ENCODE measurements at places on chromosomes 16 and 17.

GRCh38 chr16:26161461-26162180, 469.9 kb downstream of the HS3ST4 start:
- no peak for DNase-seq
- H3K4me1 ChIP-seq: no peaks in the 10 kb centered on the region
- H3K27me3 ChIP-seq: no peaks in the 10 kb centered on the region
- no peaks in the 10 kb centered on the region for H3K36me3 ChIP-seq

GRCh38 chr16:64098451-64098850, 1023.4 kb downstream of the CDH11 start:
- H3K4me1 ChIP-seq: peaks cover 4% of the 10 kb centered on the region
- H3K27ac ChIP-seq: no peak overlapping the region
- no peak for DNase-seq
- H3K4me3 ChIP-seq: no peak overlapping the region

DNA sequence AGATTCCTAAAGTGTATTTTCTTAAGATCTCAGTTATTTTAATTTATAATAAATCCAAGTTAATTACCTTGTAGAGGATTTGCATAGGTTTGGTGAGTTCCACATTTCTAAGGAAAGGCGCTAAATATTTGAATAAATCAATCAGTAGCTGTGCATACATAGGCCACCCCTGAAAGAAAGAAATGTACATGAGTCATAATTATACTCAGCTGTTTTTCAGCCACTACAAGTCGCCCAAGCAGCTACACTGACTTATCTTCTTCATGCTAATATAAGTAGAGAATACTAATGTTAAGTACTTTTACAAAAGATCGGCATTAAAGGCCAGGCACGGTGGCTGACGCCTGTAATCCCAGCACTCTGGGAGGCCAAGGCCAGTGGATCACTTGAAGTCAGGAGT, 14.9 kb downstream of the SETD6 start:
- no peak overlapping the region for H3K27ac ChIP-seq
- peaks cover 58% of the 10 kb centered on the region for H3K36me3 ChIP-seq
- H3K27me3 ChIP-seq: no peaks in the 10 kb centered on the region
- H3K4me3 ChIP-seq: no peak overlapping the region

DNA sequence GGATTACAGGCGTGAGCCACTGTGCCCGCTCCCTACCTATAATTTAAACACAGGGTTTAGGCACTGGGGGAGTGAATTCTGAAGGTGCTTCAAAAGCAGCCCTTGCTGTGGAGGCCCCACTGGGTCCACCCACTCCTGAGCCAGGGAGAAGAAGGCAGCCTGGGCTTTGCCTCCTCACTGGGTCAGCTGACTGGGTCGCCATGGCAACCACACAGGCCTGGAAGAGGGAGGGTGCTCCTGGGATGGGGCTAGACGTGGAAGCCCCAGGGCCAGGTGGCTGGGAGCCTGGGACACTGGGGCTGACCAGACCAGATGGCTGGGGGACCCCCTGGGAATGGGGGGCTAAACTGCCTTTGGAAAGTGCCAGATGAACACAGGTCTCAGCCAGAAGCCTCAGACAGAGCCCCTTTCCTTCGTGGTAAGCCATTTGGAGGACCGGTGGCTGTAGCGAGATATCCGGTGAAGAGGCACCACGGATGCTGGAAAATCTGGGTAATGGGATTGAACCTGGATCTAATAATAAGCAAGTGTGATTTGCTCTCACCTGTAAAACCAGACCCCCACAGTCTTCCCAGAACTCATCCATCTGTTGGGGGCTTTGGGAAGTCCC, 32.9 kb downstream of the TRARG1 start:
- H3K27ac ChIP-seq: no peak overlapping the region
- H3K27me3 ChIP-seq: peaks cover 16% of the 10 kb centered on the region

DNA sequence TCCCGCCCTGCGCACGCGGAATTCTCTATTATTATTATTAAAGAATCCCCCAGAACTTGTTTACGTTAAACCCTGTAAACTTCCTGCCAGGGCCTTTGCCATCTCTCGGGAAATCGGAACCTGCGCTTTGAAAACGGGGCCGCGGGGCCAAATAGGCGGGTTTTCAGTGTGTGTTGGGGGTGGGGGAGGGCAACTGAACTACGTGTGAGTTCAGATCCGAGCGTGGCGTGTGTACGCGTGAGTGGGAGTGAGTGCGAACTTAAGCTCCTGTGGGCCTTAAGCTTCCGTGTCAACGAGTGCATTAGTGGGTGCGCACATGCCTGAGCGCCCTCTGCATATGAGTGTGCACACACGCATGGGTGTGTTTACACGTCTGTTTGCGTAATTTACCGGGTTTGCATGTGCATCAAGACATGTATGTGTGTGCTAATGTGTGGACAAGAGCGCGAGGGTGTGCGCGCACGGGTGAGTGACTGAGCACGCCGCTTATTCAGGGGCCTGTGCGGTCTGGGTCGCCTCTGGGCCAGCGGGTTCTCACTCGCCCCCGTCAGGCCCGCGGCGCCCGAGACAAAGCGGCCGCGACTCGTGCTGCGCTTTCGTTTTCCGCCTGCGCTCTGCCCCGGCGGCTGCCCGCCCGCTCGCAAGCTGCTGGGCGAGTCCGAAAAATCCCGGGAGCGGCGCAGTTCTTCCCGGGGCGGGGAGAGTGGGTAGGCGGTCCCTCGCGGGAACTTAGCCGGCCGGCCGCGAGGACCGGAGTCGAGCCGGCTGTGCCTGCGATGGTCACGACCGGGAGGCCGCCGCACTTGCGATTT, 1.2 kb upstream of the FOXF1 start:
- H3K36me3 ChIP-seq: peaks cover 62% of the 10 kb centered on the region
- no peaks in the 10 kb centered on the region for H3K27me3 ChIP-seq
- peak overlapping the region; percentile 100 for H3K27ac ChIP-seq

- DNase-seq: no peak
- no peak overlapping the region for H3K4me3 ChIP-seq
- no peaks in the 10 kb centered on the region for H3K4me1 ChIP-seq
These were observed 5.5 kb downstream of the KRT15 start for GRCh38 chr17:41513168-41513547.

GRCh38 chr17:46818316-46818928, at the start of gene WNT3:
TSS of gene WNT3 (minus strand) at chr17:46818692. CDS start at chr17:46818597, 95 bp downstream.
- no peak within 1 kb of the TSS for H3K4me3 ChIP-seq
- no peaks in the 10 kb centered on the region for H3K36me3 ChIP-seq
- no peak for DNase-seq

DNA sequence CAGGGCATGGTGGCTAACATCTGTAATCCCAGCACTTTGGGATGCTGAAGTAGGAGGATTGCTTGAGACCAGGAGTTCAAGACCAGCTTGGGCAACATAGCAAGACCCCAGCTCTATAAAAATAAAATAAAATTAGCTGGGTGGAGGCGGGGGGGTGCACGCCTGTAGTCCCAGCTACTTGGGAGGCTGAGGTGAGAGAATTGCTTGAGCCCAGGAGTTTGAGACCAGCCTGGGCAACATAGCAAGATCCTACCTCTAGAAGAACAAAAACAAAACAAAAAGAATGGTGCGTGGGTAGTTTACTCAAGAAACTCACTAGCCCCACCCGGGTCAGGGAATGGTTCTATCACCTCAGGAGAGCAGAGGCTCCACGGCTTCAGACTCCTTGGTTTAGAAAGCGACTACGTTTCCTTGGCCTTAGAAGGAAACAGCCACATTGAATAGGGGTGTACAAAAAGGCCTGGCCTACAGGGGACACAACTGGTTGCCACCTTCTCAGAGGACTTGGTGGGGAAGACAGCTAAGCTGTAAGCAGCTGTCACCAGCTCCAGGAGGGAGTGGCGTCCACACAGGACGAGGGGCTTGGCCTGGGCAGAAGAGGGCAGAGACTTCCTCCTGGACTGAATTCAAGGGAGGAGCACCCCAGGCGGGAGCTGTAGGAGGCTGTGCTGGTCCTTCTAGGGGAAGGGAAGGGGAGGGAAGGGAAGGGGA, 716 bp downstream of the TK1 start:
- peak overlapping the region; percentile 35 for H3K4me3 ChIP-seq
- no peaks in the 10 kb centered on the region for H3K27me3 ChIP-seq
- H3K27ac ChIP-seq: peak overlapping the region; percentile 22
- H3K4me1 ChIP-seq: peaks cover 3% of the 10 kb centered on the region

DNA sequence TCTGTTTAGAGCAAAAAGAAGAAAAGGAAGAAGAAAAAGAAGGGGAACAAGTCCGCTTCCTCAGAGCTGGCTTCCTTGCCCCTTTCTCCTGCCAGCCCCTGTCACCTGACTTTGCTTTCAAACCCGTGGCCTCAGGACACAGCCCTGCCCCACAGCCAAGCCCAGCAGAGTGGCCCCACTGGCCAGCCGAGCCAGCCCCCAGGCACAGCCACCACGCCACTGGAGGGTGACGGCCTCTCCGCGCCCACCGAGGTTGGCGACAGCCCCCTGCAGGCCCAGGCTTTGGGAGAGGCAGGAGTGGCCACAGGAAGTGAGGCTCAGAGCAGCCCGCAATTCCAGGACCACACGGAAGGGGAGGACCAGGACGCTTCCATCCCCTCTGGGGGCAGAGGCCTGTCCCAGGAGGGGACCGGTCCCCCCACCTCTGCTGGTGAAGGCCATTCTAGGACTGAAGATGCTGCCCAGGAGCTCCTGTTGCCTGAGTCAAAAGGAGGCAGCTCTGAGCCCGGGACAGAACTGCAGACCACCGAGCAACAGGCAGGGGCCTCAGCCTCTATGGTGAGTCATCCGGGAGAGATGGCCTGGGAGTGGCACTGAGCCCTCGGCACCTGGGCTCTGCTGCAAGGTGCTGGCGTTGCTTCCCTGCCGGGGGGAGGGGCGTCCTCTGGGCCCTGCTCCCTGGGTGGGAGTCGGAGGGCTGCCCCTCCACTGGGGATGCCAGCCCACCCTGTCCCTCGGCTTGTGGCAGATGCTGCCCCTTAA, 27.3 kb downstream of the RNF213 start:
- no peaks in the 10 kb centered on the region for H3K4me1 ChIP-seq
- H3K27ac ChIP-seq: no peak overlapping the region
- DNase-seq: no peak
- peaks cover 58% of the 10 kb centered on the region for H3K36me3 ChIP-seq

DNA sequence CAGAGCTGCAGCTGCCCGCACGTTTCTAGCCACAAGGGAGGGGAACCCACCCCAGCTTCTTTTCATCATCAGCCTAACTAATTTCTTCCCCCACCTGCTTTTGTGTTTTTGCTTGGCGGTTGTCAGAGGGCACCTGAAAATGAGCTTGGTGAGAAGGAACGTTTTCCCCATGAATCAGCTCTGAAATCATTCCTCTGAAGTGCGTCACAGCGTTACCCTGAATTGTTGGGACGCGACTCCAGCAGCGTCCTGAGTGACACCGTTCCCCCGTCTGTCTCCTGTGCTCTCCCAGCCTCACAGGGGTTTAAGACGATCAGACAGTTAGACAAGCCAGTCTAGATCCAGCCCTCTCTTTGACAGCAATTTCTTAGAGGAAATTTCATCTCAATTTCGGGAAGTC, 722.9 kb upstream of the EEF2KMT start:
- no peaks in the 10 kb centered on the region for H3K4me1 ChIP-seq
- H3K27me3 ChIP-seq: no peaks in the 10 kb centered on the region
- H3K27ac ChIP-seq: no peak overlapping the region
- H3K36me3 ChIP-seq: no peaks in the 10 kb centered on the region
- DNase-seq: no peak
- no peak overlapping the region for H3K4me3 ChIP-seq

GRCh38 chr17:71327376-71328059, 793.3 kb upstream of the SOX9 start:
- no peaks in the 10 kb centered on the region for H3K27me3 ChIP-seq
- peak; percentile 72 for DNase-seq
- H3K4me3 ChIP-seq: no peak overlapping the region
- H3K36me3 ChIP-seq: no peaks in the 10 kb centered on the region
- H3K27ac ChIP-seq: no peak overlapping the region

GRCh38 chr16:88710556-88710955, 4.3 kb downstream of the CTU2 start:
- peaks cover 25% of the 10 kb centered on the region for H3K36me3 ChIP-seq
- H3K4me1 ChIP-seq: peaks cover 5% of the 10 kb centered on the region
- no peak for DNase-seq
- no peak overlapping the region for H3K27ac ChIP-seq

DNA sequence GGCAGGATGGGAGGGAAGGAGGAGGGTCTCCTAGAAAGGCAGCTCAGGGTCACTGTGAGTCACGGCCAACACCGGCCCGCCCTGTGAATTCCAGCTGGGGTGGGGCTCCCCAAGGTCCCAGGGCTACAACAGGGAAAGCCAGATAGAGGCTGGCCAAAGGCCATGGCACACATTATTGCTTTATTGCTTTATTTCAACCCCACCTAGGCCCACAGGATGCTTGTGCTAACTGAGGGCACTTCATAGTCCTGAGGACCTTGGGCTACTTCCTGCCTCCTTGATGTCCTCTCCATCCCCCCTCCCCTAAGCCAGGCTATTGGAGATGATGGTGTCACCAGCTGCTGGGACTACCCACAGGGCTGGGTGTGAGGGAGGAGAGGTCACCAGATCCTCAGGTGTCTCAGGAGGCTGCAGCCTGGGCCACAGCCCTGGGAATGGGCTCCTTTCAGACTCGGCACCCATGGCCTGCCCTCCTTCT, 26.1 kb downstream of the LRRC75A start:
- H3K27me3 ChIP-seq: no peaks in the 10 kb centered on the region
- H3K4me1 ChIP-seq: peaks cover 12% of the 10 kb centered on the region
- H3K4me3 ChIP-seq: no peak overlapping the region

DNA sequence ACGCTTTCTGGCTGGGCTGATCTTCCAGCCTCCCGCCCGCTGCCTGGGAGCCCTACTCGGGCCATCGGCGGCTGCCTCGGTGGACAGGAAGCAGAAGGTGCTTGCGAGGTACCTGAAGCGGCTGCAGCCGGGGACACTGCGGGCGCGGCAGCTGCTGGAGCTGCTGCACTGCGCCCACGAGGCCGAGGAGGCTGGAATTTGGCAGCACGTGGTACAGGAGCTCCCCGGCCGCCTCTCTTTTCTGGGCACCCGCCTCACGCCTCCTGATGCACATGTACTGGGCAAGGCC, 30.7 kb downstream of the CIITA start:
- no peaks in the 10 kb centered on the region for H3K36me3 ChIP-seq
- no peaks in the 10 kb centered on the region for H3K4me1 ChIP-seq
- H3K27ac ChIP-seq: no peak overlapping the region
- peaks cover 16% of the 10 kb centered on the region for H3K27me3 ChIP-seq
- no peak overlapping the region for H3K4me3 ChIP-seq
- DNase-seq: no peak

DNA sequence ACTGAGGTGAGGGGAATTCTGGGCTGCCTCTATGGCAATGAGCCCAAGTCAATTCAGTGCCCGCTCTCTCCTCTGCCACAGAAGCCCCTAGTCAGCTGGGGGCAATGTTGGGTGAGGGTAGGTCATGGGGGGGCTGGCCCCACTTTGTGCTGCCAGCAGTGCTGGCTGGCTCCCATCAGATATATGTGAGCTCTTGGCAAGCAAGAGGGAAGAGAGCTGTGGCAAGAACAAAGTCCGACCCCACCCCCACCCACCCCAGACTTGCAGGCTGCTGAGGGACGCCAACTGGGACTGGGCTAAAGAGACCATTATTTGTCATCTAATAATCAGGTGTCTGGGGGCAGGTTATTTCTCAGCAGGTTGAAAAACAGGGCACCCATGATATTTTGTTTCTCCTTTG, 89.4 kb downstream of the YPEL2 start:
- peaks cover 13% of the 10 kb centered on the region for H3K27me3 ChIP-seq
- H3K36me3 ChIP-seq: no peaks in the 10 kb centered on the region
- no peak for DNase-seq
- H3K27ac ChIP-seq: no peak overlapping the region
- H3K4me3 ChIP-seq: no peak overlapping the region
